Mesothelial cell of epicardium (in vitro differentiated cells): ENCODE measurements at places on chromosomes 4 and X.

DNA sequence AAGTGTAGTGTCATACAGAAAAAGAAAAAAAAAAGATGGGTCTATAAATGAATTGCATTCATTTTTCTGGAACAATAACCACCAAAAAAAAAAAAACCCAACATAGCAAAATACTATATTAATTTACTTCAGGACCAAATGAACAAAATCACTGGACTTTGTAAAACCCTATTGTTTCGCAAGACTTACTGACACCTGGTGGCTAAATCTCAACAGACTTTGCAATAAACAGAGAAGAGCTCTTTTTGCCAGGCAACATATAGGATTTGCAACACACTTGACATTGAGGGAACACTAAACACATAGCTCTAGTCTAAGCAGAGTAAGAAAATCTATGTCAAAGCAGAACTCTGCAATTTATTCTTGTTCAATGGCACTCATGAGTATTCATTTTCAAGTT, 990.2 kb downstream of the STPG2 start:
- no peak for DNase-seq

GRCh38 chr4:101411926-101412325, 64.6 kb upstream of the PPP3CA start:
- DNase-seq: no peak

DNA sequence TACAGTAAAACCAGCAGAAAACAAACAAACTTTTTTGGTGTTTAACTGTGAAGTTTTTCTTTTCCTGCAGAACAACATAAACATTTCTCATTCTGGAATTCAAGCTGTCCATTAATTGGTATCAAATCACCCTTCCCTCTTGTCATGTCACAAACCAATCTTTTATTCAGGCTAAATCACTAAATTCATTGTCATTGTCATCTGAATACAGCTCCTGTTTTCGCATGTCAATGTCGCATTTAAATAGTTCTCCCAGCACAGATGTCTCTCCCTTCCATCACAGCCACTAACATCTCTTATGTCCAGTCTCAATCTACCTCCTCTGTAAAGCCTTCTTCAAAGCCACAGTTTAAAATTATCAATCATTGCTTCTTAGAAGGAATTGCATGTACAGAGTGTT, 192.1 kb upstream of the PCDH10 start:
- no peak for DNase-seq

GRCh38 chrX:101619364-101619763, 1.6 kb upstream of the ARMCX6 start:
- DNase-seq: no peak

- no peak for DNase-seq
Measured at GRCh38 chrX:20015422-20015821, 24.6 kb upstream of the BCLAF3 start.

- no peak for DNase-seq
Measured at GRCh38 chr4:85607624-85608023, 132.7 kb downstream of the ARHGAP24 start.

DNA sequence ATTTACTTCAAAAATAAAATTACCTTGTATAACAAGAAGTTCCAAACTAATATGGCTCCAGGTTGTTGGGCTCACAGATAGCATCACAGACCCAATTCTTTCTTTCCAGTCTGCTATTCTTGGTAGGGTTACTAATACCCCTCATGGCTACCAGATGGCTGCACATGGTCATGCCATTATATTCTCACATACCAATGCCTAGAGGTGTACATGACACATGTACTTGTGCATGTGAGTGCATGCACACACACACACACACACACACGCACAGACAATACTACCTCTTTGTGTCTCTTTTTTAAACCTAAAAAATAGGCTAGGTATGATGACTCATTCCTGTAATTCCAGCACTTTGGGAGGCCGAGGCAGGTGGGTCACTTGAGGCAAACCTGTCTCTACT, 31.1 kb downstream of the FBXO8 start:
- no peak for DNase-seq

DNA sequence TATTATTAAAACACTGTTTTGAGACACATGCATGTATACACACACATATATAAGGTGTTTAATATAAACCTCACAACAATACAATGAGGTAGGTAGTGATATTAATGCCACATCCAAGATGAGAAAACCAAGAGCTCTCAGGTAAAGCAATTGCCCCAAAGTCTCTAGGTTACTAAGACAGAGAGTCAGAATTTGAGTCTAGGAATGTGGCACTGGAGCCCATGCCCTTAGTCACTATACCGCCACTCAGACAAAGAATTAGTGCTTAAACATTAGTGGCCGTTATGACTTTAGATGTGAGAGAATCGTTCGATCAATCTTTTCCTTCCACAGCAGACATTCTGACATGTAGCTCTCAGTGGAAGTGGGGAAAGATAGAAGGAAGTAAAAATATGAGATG, 108.2 kb upstream of the ACSL4 start:
- DNase-seq: no peak

GRCh38 chr4:125262079-125262478, 52.7 kb upstream of the FAT4 start:
- DNase-seq: no peak
